ENCODE measurements at places on chromosomes 6 and 20.

DNA sequence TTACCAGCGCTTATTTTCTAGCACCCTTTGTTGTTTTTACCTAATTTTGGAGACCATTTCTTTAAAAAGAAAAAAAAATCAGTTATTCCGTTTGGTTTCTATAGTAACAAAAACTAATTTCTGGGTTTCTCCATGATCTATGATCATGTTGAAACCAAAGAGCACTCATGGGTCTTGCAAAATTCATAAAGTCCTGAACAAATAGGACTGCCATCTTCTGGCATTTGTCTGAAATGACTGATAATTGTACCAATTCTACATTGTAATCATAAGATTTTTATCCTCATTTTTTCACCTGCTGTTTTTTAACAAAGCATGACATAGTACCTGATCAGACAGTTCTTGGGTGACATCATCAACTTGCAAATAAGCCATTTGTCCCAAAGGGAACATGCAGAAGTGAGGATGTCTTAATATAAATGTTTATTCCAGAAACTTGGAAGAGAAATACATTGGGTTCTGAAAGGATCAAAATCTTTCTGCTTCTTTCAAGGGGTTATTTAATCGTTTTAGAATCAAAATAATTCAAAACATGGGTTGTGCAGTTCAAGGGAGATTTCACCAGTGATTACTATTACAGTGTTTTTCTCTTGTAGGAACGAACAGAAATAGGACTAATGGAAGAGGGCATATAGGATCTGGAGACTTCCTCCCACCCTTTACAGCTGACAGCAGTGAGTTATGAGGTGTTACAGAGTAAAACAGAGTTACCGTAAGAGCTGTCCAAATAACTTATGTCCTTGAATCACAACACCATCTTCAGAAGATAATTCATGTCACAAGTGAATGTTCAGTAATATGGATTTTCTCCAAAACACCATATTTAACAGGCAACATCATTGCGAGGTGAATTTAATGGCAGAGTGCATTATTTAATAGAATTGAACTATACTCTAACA lies 87.1 kb upstream of the GJE1 start:
- DNase-seq: no peak

GRCh38 chr6:170227521-170227983 lies 63.3 kb downstream of the DLL1 start:
- DNase-seq: no peak

DNA sequence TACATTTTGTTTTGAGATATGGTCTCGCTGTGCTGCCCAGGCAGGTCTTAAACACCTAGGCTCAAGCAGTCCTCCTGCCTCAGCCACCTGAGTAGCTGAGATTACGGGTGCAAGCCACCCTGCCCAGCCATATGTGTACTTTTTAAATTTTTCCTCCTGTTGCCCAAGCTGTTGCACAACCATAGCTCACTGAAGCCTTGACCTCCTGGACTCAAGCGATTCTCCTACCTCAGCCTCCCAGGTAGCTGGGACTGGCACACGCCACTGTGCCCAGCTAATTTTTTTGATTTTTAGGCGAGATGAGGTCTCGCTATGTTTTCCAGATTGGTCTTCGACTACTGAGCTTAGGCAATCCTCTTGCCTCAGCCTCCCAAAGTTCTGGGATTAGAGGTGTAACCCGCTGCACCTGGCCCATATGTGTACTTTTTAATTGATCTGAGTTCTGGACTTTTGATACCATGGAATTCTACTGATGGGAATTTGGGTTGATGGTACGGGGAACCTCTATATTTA lies 44.9 kb downstream of the ITCH start:
- no peak for DNase-seq

GRCh38 chr6:22755605-22756004 lies 186.2 kb downstream of the HDGFL1 start:
- DNase-seq: no peak

DNA sequence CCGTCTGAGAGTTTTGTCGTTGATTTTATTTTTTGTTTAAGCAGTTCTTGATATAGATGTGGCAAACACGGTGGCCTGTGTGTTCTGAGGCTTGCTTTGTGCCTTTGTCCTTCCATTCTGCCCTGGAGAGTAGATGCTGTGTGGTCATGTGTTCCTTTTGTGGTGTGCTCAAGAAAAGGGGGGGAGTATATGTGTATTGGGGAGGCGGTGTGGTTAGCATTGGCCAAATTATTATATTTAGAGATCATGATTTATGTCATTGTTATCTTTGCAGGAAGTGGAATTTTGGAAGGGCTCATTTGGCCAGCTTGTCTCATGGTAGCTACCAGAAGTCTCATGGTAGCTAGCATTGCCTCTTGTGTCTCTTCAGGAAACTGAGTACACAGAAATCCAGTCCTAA lies 16.4 kb downstream of the RREB1 start:
- DNase-seq: no peak

- DNase-seq: no peak
These were observed 54.4 kb upstream of the RBM24 start for GRCh38 chr6:17226786-17227233.

GRCh38 chr6:105967917-105968602 lies 118.1 kb upstream of the PRDM1 start:
- DNase-seq: no peak

- DNase-seq: no peak
These were observed 55.3 kb upstream of the DDR1 start for GRCh38 chr6:30829033-30829432.

DNA sequence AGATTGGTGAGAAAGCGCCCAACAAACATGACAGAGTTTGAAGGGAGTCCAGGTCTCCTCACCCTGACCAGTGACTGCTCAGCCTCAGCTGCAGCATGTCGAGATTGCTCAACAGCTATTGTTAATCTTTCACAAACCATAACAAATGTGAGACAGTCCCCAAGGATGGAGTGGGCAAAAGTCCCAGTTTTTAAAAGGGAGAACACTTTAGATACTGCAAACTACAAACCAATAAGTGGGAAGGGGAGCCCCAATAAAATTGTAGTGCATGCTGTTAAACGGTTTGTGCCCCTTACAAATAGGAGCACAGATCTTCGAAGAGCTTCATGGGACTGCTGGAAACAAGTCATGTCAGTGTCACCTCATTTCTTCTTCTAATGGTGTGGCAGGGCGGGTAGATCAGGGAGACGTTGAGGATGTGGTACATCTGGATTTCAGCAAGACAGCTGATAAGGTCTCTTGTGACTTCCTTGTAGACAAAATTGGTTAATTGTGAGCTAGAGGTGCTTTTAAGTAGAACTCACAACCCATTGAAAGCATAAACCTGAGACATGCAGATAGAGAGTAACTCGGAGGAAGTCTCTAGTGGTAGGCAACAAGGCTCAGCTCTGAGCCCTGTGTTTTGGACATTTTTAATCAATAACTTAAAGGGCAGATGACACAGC lies 134.0 kb upstream of the ARMC2 start:
- no peak for DNase-seq

DNA sequence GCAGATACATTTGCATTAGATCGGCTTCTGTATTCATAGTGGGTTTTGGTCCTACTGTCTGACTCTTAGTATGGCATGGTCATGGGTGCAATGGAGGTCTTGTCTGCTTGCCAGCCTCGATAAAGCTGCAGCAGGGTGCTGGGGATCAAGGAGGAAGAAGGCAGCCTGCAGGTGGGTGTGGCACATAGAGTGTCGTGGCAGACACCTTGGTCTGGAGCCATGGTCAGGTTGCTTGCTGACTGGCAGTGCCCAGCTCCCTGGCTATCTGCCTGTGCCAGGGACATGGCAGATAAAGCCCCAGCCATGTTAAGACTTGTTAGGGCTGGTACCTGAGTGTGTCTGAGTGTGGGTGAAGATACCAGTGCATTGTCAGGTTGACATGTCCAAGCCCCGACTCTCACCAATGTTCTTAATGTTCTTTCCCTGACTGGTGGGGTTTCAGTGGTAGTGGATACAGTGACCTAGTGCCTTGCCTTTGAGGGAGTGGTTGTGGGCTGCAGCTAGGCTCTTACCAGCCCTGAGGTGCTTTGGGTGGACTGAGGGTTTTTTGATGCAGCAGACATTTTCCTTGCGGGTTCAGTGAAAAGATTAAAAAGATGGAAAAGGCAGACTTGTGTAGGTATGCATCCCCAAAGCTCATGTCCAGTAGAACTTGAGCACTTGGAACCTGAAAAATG lies 1.8 kb downstream of the FAM83D start:
- DNase-seq: no peak

DNA sequence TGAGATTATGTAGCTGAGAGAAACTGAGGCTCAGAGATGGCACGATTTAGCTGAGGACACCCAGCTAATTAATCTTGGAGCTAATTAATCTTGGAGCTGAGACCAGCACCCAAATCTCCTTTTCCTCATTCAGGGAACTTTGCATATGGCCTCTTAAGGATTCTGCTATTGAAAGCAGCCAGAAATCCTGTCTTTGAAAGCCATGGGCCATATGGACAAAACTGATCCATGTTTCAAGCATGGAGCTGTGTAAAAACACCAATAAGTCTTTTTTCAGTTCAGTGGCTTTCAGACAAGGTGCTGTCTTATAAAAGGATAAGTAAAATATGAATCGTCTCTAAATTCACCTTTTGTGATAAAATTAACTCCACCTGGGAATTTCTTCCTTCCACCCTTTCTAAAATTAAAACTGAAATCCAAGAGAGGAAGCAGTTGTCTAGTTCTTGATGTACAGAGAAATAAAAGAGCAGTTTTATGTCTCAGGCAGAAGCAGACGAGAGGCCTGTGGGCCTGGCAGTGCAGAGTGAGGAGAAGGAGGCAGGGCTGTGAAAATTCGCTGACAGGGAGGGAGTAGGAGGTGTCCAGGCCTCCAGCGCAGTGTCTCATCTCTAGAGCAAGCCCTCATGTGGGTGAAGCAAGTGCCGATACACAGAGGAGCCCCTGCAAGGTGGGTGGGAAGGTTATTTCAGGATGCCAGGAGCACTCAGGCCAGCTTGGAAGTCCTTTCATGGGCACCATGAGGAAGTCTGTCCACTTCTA lies 266.9 kb downstream of the UST start:
- DNase-seq: no peak

DNA sequence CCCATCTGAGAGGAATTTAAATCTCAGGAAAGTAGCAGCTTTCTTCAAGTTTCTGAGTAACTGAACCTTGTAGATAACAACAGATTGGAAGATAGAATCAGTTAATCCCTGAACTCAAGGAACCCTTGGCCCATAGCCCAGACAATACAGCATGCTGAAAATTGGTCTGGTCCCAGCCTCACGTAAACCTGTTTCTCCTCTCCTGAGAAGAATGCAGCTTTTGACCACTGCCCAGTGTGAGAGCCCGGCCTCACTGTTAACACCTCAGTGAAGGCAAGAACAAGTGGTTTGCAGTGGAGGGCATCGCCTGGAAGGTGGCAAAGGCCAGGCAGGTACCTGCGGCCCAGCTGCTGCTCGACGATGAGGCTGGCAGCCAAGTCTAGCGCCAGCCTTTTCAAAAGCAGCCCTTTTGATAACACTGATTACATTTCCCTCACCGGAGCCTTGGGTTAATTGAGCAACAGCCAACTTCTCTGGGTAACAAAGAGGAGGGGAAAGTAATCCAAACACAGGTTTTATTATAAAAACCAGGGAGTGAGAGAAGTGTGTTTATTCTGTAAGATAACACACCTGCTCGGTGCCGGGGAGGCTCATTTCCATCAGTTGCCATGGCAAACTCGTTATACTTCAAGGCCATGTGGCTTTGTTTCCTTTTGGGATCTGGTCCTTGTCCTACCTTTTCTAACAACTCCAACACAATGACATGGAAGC lies 54.0 kb downstream of the TRAF3IP2 start:
- no peak for DNase-seq

GRCh38 chr20:50220093-50220893 lies 29.7 kb downstream of the CEBPB start:
- DNase-seq: no peak

DNA sequence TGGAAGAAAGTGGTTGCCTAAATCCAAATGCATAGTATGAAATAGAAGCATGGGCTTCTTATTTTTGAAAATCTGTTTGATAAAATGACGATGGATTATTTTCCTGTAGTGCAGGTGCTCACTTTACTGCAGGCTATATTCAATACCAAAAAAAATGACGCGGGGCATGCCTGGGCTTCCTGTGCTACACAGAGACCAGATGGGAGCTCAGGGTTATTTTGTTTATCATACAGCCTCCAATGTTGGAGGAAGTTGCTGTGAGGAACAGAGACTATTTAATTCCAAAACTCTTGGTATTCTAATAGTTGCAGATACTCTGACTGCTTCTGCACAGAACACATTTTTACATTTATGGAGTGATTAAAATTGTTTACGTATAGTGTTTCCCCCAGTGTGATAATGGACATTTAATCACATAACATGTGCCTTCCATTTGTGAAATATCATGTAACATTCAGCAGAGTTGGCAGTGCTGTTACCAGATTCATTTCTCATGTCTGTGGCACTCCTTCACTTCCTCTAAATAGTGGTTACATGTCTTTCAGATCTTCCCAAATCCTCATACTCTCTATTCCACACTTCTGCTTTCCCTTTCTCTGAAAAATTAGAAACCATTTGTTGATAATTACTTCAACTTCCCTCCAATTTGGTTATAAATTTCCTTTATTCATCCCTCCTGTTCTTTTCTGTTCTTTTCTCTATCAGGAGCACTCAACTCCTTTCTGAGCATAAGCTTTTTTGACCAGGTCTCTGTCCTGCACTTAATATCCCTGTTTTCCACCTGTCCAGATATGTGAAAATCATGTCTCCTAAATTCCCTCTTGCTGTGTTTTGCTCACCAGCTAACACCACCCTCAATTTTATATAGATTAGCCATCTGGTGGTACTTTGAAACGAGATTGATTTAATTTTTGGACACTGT lies 121.6 kb downstream of the ADGRB3 start:
- DNase-seq: no peak

- DNase-seq: no peak
These were observed 2.1 kb upstream of the TRDN start for GRCh38 chr6:123638865-123639264.

DNA sequence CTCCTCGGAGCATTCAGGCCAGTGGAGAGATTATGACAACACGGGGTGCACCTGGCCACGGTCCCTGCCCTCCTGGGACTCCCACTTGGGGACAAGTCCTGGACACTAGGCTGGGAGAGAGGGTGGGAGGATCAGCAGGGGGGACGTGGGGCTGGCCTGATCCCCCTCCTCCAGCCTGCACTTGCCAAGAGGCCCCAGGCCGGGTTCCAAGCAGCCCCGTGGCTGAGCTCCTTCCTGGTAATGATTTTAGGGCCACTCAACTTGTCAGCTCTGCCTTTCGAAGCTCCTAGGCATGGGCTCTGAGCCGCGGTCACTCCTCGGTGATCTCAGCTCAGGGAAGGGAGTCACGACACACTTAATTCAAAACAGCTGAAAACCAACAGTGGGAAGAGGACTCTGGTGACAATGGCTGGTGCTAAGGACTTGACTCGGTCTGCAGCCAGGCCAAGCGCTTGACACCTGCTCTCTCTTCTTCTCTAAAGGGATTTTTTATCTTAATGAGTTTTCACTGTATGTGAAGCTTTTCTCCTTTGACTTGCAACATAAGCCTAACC lies 161.7 kb downstream of the BMP7 start:
- no peak for DNase-seq

DNA sequence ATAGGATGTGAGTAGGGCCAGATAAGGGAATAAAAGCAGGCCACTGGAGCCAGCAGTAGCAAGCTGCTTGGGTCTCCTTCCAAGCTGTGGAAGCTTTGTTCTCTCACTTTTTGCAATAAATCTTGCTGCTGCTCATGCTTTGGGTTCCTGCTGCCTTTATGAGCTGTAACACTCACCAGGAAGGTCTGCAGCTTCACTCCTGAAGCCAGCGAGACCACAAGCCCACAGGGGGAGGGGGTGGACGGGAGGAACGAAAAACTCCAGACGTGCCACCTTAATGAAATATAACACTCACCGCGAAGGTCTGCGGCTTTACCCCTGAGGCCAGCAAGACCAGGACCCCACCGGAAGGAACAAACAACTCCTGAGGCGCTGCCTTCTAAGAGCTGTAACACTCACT lies 1324.4 kb upstream of the EYS start:
- DNase-seq: no peak

- no peak for DNase-seq
These were observed 8.2 kb downstream of the DHX35 start for GRCh38 chr20:38970302-38970701.

Measured in activated naive CD8-positive, alpha-beta T cell treated with anti-CD3 and anti-CD28 coated beads, Interleukin-2, amount 50 U/mL, for 16 hours (primary cell).